ENCODE measurements at places on chromosomes 7 and 10. TPM values are rescaled to one million over a fixed set of nuclear protein-coding genes. Genes with fewer than 3 reads are reported as not detected.

Gene SPDYE2
- not detected for total RNA-seq

Gene FANK1
- 0.60 TPM for total RNA-seq

GRCh38 chr10:63717027-63717715 lies 196.0 kb downstream of the REEP3 start:
- no peak for DNase-seq

DNA sequence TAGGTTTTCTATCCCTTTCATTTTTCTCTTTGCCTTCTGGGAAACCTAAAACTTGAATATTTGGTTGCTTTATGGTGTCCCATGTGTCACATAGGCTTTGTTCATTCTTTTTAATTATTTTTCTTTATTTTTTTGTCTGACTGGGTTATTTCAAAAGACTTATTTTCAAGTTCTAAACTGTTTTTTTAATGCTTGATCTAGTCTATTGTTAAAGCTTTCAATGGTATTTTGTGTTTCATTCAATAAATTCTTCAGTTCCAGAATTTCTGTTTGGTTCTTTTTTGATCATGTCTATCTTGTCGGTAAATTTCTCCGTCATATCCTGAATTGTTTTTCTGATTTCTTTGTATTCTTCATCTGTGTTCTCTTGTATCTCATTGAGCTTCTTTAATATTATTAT lies 86.8 kb downstream of the NPS start:
- no peak for DNase-seq

DNA sequence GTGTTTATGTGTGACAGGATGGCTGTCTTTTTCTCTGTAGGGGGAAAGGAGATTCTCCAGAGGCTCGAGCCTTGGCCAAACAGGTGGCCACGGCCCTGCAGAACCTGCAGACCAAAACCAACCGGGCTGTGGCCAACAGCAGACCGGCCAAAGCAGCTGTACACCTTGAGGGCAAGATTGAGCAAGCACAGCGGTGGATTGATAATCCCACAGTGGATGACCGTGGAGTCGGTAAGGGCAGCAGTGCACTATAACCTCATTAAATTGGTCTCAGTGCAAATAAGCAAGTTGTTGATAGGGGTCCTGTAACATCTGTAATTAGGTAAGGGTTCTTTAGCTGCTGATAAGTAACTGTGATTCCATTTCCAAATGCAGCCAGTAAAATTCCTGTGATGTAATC lies 56.4 kb downstream of the AP3M1 start:
- DNase-seq: no peak

DNA sequence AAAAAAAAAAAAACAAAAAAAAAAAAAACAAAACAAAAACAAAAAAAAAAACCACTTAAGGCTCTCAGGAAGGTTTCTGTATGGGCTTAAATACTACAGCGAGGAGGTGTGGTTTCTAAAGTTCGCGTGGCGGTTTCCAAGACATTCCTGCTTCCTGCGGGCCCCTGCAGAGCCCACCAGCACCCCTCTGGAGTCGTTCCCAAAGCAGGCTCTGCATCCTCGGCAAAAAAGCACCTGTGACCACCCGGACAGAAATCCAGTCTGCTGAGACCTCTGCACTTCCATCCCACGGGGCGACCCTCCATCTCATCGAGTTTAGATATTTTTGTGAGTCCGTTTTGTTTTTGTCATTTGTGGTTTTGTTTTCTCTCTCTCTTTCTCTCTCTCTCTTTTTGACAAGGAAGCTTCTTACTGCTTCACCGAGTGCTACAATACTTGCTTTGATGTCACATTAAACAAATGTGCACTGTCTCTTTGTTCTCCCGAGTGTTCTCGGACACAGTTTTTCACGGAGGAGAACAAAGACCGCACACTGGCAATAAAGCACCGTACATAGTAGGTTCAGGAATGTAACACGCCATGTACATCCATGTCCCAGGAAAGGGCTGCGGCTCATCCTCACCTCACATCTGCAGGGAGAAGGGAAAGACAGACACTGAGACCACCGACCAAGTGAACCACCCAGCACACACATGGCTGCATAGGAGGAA lies 21.5 kb downstream of the PDGFA start:
- DNase-seq: no peak

DNA sequence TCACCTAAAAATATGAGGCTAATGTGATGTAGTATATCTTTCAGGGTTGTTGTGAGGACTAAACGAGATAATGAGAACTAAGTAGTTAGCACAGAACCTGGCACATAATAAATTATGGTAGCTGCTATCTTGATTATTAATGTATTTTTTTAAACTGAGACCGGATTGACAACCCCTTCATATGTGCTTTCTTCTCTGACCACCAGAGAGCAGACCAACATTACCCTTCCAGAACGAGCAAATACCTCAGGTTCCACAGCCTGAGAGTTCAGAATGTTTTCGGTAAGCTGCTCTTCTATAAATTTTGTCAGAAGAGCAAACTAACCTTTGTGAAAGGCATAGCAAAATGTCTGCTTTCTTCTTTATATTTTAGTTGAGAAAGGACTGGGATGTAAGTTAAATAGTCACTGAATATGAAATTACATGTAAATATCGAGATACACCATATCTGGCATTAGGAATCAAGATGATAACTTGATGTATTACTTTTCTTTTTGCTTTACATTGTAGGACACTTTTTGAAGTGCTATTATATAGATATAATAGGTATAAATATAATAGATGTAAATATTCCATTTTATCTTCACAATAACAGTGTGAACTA lies 13.6 kb upstream of the BPGM start:
- DNase-seq: peak; percentile 78

GRCh38 chr7:128724743-128725142 lies 14.4 kb upstream of the CALU start:
- DNase-seq: no peak

DNA sequence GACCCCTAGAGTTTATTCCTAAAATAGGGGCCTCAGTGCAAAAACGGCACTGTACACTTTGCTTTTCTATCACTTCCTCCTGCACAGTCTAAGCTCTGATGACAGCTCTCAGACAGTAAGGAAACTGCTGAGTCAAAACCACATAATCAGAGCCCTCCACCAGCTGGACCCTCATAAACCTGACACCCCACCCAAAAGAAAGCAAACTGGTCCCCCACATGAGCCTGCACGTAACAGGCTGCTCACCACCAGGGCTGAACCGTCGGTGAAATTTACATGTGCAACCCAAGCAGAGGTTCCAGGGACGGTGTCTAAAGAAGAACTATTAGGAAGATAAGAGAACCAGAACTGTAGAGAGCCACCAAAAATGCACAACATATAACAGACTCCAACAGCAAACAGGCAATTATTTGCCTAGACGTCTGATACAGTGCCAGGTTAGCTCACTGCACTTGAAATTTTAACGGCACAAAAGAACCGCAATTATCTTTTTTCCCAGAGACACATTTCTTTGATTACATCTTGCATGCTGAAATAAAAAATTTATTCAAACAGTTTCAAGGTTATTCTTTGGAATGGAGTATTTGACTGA lies 19.6 kb downstream of the SGMS1 start:
- peak; percentile 31 for DNase-seq

GRCh38 chr10:114322344-114322743 lies 82.0 kb downstream of the AFAP1L2 start:
- DNase-seq: no peak

GRCh38 chr10:83373671-83374070 lies 765.6 kb upstream of the GHITM start:
- no peak for DNase-seq

DNA sequence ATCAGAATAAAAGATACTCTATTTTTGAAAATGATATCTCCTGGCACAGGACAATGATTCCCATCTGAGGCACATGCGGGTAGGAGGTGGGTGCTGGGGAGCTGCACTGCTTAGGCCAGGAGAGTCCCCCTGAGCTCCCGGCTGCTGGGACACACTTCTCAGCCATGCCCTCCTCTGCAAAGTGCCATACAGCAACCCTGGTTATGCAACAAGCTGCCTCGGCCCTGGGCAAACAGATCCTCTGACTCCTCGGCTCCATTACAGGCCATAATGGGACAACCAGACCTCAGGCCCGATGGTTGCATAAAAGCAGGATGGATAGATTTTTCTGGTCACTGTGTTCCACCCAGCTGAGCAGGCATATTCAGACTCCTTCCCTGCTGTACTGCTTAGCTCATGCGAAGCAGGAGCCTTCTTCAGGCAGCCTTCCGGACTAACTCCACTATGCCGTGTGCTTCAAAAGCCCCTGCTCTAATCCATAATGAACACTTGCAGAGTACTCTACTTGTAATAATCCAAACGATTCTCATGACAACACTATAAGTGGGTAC lies 6.5 kb upstream of the LEP start:
- DNase-seq: no peak

Data from lung microvascular endothelial cell (primary cell).